ENCODE measurements at places on chromosomes 3 and 15. TPM values are rescaled to one million over a fixed set of nuclear protein-coding genes. Genes with fewer than 3 reads are reported as not detected.
A peak's percentile ranks its signal among the peaks of the same experiment; 100 is the strongest.

The FANCD2 gene
- total RNA-seq = 0.97 TPM

DNA sequence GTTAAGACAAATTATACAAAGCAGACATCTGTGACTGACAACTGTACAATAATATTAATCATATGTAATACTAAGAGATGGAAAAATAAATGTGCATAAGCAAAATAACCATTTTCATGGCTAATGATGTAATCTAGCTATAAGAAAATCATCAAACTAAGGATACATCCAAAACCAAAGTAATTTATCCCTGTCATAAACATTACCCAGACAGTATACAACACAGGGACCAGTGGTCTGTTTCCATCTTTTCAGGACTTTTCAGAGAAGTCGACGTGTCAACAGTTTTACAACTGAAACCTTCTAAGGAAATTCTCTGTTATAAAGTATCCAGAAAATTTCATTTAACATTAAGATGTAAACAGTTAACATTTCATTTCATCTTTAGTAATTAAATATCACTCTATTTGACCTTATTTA, 11.0 kb downstream of the THBS1 start:
- H3K27me3 ChIP-seq = no peaks in the 10 kb centered on the region
- H3K4me3 ChIP-seq = no peak overlapping the region
- no peaks in the 10 kb centered on the region for H3K4me1 ChIP-seq
- no peak for DNase-seq

GRCh38 chr3:140249188-140249587, 314.2 kb downstream of the CLSTN2 start:
- H3K36me3 ChIP-seq = no peaks in the 10 kb centered on the region
- H3K4me1 ChIP-seq = peaks cover 13% of the 10 kb centered on the region
- no peak overlapping the region for H3K4me3 ChIP-seq
- DNase-seq = no peak
- no peaks in the 10 kb centered on the region for H3K27me3 ChIP-seq
- no peak overlapping the region for H3K27ac ChIP-seq

- no peaks in the 10 kb centered on the region for H3K27me3 ChIP-seq
- DNase-seq = peak; percentile 19
- H3K4me3 ChIP-seq = no peak overlapping the region
- H3K27ac ChIP-seq = no peak overlapping the region
Observed at GRCh38 chr3:46670000-46670890, 23.2 kb downstream of the ALS2CL start.

DNA sequence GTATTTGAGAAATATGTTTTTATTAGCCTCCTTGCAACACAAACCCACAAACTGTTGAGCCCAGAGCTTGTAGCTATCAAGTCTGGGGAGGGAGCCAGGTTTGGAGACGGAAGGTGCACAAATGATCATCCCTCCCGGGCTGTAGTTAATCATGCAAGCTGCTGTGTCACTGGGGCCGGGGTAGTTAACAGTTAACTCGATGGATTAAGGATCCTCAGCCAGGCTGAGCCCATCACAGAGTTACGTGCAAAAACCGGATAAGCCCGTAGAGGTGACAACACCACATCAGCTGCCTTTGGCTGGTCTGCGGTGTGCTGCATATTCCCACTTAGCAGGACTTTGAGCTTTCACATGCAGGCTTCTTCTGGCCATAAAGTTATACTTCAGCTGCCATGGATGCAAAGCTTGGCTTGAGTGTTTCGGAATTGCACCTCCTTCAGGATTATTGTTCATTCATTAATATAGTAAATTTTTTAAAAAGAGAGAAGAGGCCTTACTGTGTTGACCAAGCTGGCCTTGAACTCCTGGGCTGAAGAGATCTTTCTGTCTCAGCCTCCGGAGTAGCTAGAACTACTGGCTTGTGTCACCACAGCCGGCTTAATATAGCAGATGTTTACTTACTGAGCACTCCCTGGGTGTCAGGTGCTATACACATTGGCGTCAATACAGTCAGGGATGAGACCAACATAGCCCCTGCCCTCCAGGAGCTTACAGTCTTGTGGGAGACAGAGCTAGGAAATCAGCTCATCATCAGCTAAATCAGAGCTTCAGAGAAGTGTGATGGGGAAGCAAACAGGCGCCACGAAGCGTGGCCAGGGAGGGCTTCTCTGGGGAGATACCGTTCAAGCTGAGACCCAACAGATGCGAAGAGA, 226.8 kb upstream of the BHLHE40 start:
- H3K4me3 ChIP-seq = no peak overlapping the region
- H3K27me3 ChIP-seq = no peaks in the 10 kb centered on the region
- DNase-seq = no peak

Data from heart left ventricle (tissue), 16 donors.